ENCODE measurements at places on chromosomes 6 and 20.

DNA sequence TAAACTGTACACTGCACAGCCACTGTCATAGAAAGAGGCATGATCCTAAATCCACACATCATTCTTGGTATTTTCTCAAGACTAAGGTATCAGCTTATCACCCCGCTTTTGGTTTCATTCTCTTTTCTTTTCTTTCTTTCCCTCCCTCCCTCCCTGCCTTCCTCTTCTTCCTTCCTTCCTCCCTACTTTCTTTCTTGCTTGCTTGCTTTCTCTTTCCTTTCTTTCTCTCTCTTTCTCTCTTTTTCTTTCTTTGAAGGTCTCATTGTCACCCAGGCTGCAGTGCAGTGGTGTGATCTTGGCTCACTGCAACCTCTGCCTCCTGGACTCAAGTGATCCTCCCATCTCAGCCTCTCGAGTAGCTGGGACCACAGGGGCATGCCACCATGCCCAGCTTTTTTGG, 81.1 kb downstream of the MAP7 start:
- DNase-seq, result no peak

DNA sequence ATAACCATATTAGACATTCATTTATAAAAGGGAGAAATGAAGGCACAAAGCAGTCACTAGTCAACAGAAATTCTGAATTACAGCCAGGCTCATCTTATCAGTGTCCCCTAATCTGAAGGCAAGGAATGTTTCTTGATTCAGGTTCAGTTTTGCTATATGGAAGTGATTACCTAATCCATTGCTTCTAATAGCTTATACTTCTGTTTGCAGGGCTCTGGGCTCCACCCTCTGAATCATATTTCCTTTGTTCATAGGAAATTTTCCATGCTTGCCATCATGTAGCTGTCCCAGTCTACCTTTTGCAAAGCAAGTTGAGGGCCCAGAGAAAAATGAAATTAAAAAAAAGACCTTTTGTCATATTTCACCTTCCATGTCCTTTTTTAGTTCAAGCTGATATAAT, 96.0 kb downstream of the LCA5 start:
- no peak for DNase-seq

DNA sequence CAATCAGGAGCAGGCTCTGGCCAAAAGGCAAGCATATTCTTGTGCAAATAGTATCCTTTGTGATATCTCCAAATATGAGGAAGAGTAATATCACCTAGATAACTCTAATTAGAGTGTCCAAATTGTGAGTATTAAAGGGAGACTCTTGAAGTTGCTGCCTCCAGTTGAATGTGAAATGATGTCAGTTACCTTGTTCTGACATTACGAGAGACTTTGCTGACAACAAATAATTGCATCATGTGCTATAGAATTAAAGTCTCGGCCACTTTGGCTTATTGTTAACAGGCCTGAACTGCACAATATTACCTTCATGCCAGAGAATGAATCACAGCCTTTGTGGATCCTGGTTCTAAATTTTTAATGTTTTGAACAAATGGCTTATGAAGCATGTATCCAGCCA, 106.5 kb downstream of the AIG1 start:
- no peak for DNase-seq

DNA sequence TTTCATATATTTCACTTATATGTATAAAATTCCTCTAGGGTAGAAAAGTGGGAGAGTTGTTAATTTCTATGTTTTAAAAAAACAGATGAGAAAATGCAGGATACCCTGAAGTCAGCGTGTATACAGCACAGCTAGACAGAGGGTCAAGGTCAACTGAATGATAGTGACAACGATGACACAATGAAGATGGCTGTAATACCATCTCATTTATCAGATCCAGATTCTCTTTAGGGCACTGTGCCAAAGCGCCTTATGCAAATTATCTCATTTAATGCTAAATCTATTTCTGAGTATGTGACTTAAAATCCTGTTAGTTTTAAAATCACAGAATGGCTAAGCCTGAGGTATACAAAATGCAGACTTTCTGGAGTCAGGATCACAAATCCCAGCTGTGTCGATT, 431.4 kb upstream of the RUNX2 start:
- no peak for DNase-seq

DNA sequence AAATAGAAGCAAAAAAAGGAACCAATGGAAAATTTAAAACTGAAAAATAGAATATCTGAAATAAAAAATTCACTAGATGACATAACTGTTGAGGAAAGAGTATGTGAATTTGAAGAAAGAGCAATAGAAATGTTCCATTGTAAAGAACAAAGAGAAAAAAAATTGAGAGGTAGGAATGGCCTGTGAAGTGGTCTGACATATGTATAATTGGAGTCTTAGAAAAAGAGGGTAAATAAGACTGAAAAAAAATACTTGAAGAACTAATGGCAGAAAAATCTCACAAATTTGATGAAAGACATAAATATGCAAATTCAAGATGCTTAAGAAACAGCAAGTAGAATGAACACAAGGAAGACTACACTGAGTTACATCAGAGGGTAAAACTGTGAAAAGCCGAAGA, 93.4 kb downstream of the QKI start:
- DNase-seq, result no peak

GRCh38 chr6:17758119-17758518, 51.4 kb upstream of the NUP153 start:
- DNase-seq, result no peak

GRCh38 chr6:158152659-158153058, 15.4 kb downstream of the SERAC1 start:
- DNase-seq, result no peak

DNA sequence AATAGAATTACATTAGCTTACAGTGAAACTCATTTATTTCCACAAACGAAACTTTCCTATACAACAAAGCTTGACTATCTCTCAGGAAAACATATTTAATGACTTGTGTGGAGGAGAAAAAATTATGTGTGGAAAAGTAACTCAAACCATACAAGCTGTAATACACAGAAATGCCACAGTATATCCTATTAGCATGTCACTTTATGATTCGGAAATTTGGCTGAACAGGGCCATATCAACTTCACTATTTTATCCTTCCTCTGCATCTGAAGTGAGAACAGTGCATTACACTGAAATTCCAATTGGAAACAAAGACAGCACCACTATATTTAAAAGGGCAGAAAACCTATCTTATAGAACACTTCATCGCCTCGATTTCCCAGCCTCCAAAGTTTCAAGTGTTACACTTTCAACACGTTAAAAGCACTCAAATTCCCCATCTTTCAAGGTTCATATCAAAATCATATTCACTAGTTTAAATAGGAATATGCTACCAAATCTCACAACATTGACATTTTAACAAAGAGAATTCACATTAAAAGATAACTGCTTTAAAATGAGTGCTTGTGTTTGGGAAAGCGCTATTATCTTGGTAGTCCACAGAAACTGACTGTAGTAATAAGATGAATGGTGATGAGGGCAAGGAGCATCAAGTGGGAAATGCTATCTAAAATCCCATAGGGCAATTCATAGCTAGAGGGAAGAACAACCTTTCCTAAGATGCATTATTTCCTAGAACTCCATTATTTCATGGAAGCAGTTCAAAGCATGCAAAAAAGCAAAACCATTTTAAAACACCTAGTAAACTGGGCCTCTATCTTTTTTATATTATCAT, 1.8 kb downstream of the REV3L start:
- DNase-seq, result no peak

DNA sequence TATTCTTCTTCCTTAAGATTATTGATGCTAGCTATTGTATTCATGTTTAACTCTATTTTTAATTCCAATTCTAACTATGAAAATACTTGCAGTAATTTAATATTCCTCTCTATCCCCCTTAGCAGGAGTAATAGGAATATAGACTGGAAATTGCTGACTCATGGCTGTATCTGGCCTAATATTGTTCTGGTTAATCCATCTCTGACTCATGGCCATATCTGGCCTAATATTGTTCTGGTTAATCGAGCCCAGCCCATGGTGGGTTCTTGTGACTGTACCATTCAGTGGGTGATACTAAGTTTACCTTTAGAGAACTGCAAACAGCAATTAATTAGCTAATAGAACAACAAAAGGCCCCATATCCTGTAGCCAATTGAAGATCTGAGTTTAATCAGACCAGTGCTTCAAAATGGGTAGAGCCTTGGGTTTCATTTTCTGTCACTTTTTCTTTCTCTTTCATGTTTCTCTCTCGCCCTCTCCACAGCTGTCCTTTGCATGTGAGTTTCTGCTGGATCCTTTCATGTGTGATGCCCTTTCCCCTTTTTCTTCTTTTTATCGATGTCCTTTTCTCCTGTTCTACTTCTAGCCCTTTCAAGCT, 50.6 kb downstream of the SLC22A3 start:
- peak; percentile 0 for DNase-seq

DNA sequence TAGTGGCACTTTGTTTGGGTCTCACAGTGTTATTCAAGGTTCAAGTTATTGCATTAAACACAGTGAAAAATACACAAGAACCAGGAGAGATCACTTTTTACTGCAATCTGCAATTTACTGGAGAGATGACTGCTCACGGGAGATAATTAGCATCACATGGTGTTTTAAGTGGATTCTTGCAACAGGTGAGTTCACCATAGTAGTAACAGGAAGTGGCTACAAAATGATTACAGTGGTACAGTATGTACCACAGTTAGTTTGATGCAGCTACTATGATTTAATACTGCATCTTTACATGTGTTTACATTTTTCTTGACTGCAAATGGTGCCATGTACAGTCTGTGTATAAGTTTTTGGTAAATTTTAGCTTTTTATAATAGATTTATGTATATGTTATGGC, 96.5 kb upstream of the SCP2D1 start:
- DNase-seq, result no peak

DNA sequence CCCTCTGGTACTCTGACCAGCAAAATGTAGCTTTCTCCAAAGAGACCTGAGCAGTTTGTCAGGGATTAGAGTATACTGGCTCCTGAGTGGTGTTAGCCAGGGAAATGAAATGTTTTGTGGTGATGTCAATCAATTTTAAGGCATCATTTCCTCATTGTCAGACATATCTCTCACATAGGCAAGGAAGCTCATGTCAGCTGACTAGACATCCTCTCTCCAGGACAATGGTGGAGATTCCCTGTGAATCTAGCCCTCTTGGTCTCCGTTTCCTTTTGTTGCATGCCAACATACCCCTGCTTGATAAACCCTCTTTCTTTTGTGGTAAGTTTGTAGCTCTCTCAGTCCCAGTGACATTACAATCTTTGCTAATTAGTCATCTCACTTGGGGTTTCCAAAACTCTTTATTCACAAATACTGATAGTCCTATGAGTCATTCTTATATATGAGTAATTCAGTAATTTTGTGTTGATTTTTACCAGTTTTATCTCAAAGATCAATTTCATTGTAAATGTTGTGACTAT, 135.6 kb upstream of the PTPRK start:
- DNase-seq, result no peak

- DNase-seq, result peak; percentile 47
Measured at GRCh38 chr6:144581812-144582537, 296.8 kb downstream of the UTRN start.

GRCh38 chr6:28757429-28758045, 166.2 kb downstream of the TRIM27 start:
- DNase-seq, result no peak

GRCh38 chr6:37218061-37218460, 39.5 kb upstream of the TBC1D22B start:
- DNase-seq, result no peak

GRCh38 chr6:53431704-53432103, 83.0 kb upstream of the ELOVL5 start:
- no peak for DNase-seq

Data from CD4-positive, alpha-beta T cell treated with Interleukin-10 for 1 hour (primary cell).